ENCODE measurements at places on chromosomes 6 and 20. TPM values are rescaled to one million over a fixed set of nuclear protein-coding genes. Genes with fewer than 3 reads are reported as not detected.

GCNT2 gene
- 17.6 TPM for polyA plus RNA-seq

OR2J3 gene
- not detected for polyA plus RNA-seq

REM1 gene
- 9.2 TPM for polyA plus RNA-seq

OR2W1 gene
- polyA plus RNA-seq = not detected

OSBPL2 gene
- 38.0 TPM for polyA plus RNA-seq

MUCL3 gene
- 0.10 TPM for polyA plus RNA-seq

TFAP2C gene
- 3.5 TPM for polyA plus RNA-seq

COL11A2 gene
- 6.1 TPM for polyA plus RNA-seq

EDN1 gene
- 58.9 TPM for polyA plus RNA-seq

RBBP8NL gene
- 3.9 TPM for polyA plus RNA-seq

SLC4A11 gene
- polyA plus RNA-seq = 0.93 TPM

TMEM14B gene
- 117 TPM for polyA plus RNA-seq

BANF2 gene
- not detected for polyA plus RNA-seq

Measured in left lung (tissue), 14 donors.